Right kidney (tissue), 9 donors: ENCODE measurements at places on chromosomes 4 and X.

DNA sequence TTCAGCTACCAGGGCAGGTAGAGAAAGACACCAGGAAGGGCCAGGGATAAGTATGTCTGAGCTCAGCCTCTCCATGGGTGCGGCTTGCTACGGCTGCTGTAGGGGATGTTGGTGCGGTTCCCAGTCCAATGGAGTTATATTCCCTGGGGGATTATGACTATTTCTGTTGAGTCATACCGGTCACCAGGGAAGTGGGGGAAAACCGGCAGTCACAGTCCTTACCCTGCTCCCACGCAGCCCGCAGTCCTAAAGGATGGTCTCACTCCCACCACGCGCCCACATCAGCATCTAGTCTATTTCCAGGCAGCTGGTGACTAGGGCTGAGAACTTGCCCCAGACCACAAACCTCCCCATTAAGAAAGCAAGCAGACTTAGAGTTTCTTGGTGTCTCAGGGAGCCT, 191.6 kb downstream of the VEGFC start:
- no peak for DNase-seq

DNA sequence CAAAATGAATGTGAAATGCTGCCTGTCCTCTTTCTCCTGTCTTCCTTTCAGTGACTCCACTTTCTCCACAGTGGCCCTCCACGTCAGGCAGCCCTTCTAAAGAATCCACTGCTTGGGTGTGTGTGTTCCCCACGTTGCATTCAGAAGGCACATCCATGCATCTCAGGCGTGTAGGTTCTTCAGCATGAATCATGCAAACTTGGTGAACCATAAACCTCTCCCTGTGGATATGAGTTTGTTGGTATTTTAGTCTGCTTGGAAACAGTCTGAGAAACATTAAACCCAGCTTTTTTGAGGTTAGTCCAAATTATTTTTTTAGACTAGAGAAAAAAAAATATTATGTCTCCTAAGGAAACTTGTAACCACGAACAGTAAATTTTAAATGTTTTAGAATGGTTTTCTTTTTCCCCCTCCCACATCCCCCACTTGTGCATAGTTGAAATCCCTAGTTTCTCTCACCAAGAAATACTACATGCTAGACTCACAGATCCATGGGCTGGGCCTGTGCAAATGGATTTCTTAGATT, 251.6 kb downstream of the CBR4 start:
- peak; percentile 16 for DNase-seq

GRCh38 chrX:66680451-66680850, 41.6 kb upstream of the EDA2R start:
- DNase-seq: no peak

GRCh38 chr4:121953860-121954259, 2.0 kb upstream of the TRPC3 start:
- no peak for DNase-seq

DNA sequence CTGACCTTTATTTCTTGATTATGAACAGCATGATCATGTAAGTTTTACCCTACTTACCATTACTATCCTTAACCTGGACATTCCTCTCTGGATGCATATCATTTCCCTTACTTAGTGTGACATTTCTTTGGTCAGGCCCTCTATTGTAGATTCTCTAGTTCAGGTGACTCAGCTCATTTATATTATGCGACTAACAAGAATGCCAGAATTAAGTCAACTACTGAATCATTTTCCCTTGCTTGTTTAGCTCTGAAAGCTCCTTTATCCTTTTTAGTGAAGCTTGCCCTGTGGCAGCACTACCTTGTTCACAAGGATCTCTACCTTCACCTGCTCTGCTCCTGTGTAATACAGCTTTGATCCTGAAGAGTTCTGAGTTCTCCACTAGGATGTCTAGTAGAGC, 15.1 kb upstream of the UGT2B17 start:
- DNase-seq: no peak

GRCh38 chrX:16589826-16590225, 60.1 kb upstream of the S100G start:
- DNase-seq: no peak

- no peak for DNase-seq
Measured at GRCh38 chr4:81442484-81443085, 29.1 kb downstream of the RASGEF1B start.

DNA sequence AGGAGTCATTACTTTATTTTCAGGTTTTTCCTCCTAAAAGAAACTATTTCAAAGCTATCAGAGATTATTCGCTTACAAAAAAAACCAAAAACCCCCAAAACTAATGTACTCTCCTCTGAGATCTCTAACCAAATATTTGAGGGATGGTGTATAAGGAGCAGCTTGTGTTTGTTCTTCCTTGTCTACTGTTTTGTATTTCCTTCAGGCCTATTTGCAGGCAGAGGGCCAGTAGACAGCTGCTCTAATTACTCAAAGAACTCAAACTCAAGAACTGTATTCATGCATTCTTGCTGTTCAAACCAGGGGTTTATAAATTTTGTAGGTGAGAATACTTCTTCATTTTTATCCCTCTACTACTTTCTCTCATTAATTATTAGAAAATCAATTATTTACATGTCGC, 51.3 kb downstream of the SH3RF1 start:
- DNase-seq: no peak

DNA sequence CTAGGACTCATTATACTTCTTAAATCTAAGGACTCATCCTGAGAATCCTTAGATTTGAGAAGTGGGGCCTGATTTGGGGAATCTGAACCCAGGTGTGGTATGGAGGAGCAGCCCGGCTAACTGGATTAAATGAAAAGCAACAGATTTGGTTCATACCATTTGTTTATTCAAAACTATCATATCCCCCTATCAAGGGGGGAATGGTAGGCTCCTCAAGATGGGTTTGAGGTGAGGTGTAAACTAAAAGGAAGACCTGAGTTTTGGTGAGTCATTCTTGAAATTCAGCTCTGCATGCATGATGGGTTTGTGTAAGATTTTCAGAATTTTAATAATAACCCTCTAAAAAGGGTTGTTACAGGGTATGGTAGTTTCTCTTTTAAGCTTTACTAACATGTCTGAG, 53.4 kb downstream of the CASP6 start:
- no peak for DNase-seq

DNA sequence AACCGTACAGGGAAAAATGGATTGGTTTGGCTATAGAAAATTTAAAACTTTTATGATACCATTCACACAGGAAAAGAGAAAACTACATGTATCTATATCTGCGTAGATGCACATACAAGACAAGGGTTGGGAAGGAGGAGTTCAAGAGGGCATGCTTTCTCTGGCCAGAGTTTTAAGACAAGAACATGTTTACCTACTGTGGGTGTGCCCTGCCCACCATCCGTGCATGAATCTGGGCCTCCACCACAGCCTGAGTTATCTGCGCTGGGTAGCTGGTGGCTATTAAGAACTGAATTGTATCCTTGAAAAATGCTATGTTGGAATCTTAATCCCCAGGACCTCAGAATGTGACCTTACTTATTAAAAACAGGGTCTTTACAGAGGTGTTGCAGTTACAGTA, 151.6 kb downstream of the AASDH start:
- DNase-seq: no peak

- no peak for DNase-seq
Measured at GRCh38 chrX:126557151-126557550, 4.5 kb upstream of the DCAF12L1 start.
